ENCODE measurements at places on chromosomes 6 and 20.

GRCh38 chr6:16836144-16836981 is 75.1 kb upstream of the ATXN1 start:
- no peak for DNase-seq

DNA sequence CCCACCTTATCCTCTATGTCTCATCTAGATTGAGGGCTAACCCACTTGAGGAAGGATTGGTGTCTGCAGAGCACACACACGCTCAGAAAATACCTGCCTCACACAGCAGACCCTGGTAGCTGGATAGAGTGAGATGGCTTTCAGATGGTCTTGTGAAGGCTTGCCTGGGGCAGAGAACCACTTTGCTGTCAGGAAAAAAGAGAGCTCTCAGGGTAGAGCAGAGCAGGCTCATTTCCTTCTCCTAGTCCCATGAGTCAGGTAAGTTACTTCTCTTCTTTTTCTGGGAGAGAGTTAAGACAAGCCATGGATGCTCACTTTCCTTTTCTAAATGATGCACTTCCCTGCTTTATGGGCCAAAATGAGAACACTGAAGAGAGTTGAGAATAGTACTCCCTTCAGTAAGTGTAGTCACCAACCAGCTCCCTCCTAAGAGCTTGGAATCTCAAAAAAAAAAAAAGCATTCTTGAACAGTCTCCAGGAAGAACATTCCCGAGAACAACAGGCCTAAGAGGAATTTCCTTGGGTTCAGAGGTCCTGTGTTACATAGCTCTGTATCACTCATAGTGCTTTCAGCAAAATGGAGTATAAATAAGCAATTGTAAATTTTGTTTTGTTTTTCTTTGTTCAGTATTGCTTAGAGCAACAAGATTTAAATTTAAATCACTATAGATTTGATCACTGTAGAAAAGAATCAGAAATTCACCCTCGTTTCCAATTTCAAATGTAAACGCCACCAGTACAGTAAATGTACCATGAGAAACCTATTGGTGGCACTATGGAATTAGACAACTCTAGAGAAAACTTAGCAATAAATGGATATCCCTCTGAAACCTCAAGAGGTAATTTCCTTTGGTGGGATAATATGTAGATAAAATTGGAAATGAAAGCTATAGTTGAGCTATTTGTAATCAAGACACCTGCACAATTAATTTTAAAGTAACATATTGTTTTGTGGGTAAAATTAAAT is 530.3 kb downstream of the RFPL4B start:
- DNase-seq: peak; percentile 75

GRCh38 chr6:29907637-29908340 is 34.5 kb upstream of the HLA-A start:
- DNase-seq: no peak

DNA sequence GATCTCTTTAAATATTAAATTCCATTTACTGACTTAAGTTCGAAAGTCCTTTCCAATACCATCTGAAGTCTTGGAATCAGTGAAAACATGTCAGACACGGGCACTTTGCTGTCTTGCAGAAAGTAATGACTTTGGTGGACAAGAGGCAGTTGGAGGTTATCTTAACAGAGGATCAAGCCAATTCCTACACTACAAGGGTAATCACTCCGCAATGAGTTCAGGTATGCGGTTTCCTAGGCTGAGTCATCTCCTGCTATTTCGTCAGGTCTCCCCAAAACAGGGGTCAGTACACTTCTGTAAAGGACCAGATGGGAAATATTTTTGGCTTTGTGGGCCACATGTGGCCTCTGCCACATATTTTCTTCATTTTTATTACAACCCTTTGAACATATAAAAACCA is 656.6 kb downstream of the KIF16B start:
- no peak for DNase-seq

GRCh38 chr20:57573242-57573641 is 12.3 kb downstream of the PCK1 start:
- DNase-seq: no peak

DNA sequence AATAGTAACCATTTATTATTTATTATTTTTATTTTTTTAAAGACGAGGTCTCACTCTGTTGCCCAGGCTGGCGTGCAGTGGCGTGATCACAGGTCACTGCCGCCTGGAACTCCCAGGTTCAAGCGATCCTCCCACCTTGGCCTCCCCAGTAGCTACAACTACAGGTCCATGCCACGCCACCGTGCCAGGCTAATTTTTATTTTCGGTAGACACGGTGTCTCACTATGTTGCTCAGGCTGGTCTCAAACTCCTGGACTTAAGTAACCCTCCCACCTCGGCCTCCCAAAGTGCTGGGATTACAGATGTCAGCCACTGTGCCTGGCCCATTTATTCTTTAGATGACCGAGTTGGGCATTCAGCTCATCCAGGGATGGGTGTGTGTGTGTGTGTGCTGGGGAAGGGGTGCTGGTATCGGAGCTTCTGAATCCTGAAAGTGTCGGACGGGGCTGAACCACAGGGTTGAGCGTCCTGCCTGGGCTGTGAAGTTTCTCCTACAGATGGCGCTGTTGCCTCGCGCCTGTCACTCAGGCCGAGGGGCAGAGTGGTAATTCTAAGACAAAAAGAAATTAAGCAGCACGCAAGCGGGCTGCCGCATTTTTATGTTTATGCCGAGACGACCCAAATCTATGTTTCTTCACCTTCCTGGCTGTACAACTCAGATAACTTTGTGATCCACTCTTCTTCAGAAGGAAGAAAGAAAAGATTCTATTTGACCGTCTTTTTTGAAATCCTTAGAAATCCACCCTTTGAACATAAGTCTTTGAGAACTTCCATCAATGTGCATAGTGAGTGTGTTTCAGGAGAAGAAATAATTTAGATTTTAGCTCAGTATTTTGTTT is 252.8 kb downstream of the CDH26 start:
- peak; percentile 49 for DNase-seq

DNA sequence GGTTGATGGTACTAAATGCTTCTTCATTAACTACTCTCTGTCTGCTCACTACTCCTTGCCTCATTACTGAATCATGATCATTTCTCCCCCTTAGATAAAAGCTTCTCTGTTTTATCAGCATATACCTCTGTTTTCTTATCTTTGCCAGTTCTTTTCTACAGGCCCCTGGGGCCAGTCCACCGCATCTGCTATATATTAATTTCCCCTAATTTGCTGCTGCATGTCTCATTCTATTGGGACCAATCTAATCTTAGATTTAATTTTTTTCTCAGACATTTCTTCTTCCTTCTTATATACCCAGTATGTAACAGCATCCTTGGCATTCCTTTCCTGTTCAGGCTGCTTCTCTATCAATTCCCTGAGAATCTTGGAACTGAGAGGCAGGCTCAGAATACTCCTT is 51.2 kb downstream of the GRIK2 start:
- DNase-seq: no peak

GRCh38 chr6:159023893-159024292 is 20.9 kb downstream of the TAGAP start:
- DNase-seq: no peak

- DNase-seq: no peak
Observed at GRCh38 chr6:17093686-17094085, 8.2 kb upstream of the STMND1 start.
